ENCODE measurements at places on chromosomes 13 and 19.

DNA sequence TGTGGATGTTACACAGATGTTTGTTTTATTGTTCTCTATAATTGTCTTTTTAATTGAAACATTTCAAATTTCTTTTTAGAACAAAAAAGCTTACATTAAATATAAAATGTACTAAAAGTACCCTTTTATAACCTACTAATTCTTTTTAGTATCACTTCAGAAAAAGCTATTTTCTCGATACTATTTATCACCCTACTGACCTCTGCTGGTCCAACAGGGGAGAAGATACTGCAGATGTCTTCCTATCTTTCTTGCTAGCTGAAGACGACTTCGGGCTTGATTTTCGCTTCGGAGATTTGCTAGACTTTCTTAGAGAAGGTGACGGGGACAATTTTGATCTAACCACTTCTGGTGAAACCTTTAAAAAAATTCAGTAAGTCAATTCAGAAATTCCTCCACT, 42.4 kb downstream of the ZC3H13 start:
- no peak for DNase-seq

GRCh38 chr19:16272945-16273344, 51.7 kb upstream of the KLF2 start:
- no peak for DNase-seq

GRCh38 chr13:85864963-85865530, 65.8 kb upstream of the SLITRK6 start:
- peak; percentile 43 for DNase-seq

GRCh38 chr19:37932985-37933936, 26.3 kb downstream of the SIPA1L3 start:
- DNase-seq, result no peak

DNA sequence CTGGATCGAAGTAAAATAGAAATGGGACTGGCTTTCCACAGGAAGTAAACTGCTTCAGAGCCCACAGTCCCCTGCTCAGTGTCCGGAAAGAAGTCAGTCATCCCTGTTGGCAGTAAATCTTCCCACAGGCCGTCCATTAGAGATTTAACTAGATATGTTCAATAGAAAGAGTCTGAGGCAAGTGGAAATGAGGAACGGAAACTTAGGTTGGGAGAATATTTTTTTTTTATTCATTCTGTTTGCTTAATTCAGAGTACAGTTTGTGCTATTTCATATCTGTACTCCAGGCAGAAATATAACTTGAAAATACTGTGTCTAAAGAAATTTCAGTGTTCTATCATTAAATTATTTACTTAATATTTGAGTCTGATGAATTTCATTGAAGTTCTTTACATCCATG, 22.7 kb downstream of the SLC25A15 start:
- DNase-seq, result no peak

- DNase-seq, result no peak
Measured at GRCh38 chr19:14467816-14468215, 7.3 kb downstream of the PTGER1 start.

GRCh38 chr13:104085611-104086010, 1019.4 kb upstream of the SLC10A2 start:
- DNase-seq, result no peak

- DNase-seq, result peak; percentile 76
Measured at GRCh38 chr19:6778386-6778785, 5.9 kb downstream of the VAV1 start.

DNA sequence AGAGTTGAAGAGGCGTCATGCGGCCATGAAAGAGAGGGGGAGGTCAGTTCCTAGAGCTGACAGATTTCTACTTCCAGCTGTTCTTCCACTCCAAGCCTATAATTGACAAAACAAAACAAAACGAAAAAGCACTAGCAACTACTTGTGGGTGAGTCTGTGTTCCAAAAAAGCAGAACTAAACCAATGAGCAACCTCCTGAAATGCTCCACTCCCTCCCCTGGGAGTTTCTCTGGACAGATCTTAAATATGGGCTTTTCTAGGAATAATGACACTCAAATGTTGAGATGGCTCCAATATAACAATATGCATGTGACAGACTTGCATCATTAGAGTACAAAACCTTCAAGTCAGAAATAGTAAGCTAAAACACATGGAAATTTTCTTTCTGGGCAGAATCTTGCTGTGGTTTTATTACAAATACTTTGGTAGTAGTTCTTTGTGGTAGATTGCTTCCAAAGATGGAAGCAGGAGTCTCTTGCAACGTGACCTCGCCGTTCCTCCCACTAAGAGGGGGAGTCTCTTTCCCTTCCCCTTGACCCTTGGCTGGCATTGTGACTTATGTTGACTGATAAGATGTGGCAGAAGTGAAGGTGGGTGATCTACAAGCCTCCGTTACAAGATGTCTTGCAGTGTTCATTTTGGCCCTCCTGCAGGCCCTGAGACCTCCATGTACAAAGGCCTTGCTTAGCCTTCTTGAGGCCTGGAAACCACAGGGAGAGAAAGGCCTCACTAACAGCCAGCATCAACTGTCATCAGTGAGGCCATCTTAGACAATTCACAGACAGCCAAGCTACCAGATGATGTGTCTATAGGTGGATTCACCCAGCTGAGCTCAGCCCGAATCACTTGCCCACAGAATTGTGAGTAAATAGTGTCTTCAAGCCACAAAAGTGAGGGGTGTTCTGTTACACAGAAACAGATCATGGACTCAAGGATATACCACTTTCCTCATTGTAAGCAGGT, 173.1 kb upstream of the RFC3 start:
- DNase-seq, result no peak

DNA sequence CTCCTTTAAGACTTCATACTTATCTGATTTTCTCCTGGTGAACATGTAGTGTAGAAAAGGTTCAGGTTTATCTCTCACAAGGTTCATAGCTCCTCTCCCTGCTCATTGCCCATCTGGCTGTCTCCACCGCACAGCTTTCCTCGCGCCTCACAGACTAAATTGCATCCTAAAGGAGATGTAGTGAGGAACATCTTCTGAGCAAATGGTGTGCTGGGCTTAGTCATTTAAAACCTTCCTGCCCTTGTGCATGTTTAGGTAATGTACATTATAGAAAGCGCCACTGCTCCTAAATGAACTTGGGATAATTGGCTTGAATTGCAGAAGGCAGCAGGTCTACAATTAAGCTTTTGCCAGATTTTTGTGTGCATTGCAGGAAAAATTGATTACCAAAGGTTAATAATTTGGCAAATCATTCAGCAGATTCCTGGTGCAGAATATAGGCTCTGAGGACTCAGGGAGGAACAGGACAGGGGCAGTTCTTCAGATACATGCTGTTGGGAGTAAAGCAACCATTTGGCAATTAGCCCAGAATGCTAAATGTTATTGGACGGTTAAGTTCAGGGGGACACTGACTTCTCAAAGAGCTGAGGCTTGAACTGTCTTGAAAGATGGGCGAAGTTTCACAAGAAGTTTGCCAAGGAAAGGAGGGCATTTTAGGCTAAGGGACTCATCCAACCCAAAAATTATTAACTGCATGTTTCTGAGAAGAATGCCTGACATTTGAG, 108.4 kb upstream of the CLDN10 start:
- DNase-seq, result no peak

DNA sequence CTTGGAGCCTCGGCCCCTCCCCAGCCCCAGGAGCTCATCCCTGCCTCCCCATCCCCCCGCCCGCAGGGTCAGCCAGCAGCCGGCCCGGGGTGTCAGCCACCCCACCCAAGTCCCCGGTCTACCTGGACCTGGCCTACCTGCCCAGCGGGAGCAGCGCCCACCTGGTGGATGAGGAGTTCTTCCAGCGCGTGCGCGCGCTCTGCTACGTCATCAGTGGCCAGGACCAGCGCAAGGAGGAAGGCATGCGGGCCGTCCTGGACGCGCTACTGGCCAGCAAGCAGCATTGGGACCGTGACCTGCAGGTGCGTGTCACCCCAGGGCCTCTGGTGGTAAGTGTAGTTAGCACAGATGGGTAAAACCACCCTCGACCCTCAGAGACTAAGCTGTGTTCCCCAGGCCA, 13.8 kb downstream of the MAP1S start:
- no peak for DNase-seq

- DNase-seq, result peak; percentile 99
Measured at GRCh38 chr19:16143399-16144215, at the start of gene HSH2D. TSS of gene HSH2D (plus strand) at chr19:16143685. CDS start at chr19:16148751, 5,066 bp downstream.

- DNase-seq, result no peak
Measured at GRCh38 chr13:114145722-114146121, 13.3 kb upstream of the RASA3 start.

DNA sequence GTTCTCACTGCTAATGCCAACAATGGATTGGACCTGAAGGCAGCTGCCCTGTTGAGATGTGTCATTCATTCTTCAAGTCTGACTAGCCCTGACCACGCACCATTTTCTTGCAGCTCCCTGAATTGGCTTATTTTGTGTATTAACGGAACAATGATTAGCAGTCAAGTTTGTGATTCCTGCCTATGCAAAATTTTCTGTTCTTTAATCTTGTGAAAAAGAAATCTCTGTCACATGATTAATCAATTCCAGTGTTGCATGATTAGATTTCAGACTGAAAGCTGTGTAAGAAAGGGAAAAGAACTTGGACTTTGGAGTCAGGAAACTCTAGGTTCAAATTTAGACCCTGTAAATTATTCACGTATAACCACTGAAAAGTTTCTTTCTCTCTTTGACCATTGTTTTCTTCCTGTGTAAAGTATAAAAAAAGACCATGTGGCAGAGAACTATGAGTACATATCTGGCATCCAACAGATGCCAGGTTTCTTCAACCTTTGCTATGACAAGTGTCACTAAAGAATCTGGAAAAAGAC, 64.5 kb upstream of the SLC10A2 start:
- peak; percentile 33 for DNase-seq

- DNase-seq, result no peak
Measured at GRCh38 chr19:17642656-17643055, 45.5 kb downstream of the UNC13A start.

- no peak for DNase-seq
Measured at GRCh38 chr19:42452590-42452989, 9.8 kb upstream of the CXCL17 start.

- no peak for DNase-seq
Measured at GRCh38 chr19:3129112-3129511, 6.7 kb upstream of the GNA15 start.

GRCh38 chr13:112721198-112722104, 31.6 kb downstream of the ATP11A start:
- no peak for DNase-seq

DNA sequence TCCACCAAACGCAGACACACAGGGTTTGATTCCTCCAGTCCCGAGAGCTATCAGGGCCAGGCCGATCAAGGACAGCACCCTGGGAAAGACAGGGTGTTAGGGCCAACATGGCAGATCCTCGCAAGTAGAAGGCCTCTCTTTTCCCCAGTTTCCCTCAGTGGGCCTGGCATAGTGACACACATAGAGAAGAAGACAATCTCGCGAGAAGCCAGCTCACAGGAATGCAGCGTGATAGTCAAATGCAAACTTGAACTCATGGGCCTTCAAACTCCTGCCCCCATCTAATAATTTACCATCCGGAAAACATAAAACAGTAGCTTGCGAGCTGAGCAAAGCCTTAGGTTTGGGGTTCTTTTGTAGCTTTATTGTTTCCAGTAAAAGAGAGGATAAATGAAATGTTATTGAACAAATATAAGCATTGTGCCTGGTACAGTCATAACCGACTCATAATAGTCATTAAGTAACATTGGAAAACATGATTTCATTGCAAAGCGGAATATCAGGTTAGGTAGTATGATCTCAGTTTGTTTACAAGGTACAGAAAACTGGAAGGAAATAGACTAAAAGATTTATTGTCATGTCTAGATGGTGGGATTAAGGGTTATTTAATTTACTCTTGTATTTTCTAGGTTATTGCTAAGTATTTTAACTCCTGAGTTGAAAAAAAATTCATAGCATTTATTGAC, 30.5 kb downstream of the SLC15A1 start:
- DNase-seq, result no peak

GRCh38 chr13:60583196-60583888, 186.3 kb downstream of the TDRD3 start:
- DNase-seq, result no peak
